ENCODE measurements at places on chromosomes 2 and 18.
A peak's percentile ranks its signal among the peaks of the same experiment; 100 is the strongest.

GRCh38 chr2:8107621-8108378 is 574.1 kb upstream of the ID2 start:
- no peak for DNase-seq

GRCh38 chr2:230866756-230867523 is 2.2 kb downstream of the ITM2C start:
- peak; percentile 66 for DNase-seq

DNA sequence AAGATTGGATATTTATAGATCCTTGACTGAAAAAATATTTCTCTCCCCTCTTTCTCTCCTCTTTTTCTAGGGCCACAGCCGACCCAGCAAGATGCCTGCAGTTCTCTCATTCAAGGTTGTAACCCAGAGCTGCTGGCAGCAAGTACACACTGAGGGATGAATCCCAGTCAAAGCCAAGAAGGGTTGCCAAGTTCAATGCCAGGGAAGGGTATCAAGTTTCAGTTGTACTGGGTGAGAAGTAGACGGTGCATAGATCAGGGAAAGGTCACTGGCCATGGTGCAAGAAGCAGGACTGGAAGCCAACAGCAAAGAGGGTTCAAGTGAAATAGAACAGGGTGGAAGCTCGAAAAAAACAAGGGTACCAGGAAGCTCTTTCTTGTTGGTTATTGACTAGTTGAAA is 170.2 kb downstream of the NRP2 start:
- DNase-seq: no peak

DNA sequence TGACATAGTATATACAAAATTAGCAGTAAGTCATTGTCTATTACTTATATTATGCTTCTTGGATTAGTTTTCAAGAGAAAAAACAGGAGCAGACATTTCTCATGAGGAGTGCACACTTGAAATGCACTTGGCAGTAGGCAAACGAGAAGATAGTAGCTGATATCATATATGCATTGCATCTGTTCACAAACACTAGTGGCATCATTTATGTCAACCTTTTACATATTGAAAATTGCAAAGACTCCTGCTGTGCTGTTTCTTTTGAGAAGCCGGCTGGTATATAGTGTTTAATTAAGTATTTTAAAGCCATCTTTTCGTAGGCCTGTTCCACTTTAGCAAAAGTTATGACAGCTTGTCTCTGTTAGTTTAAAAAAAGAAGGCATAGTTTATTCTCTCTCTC is 58.4 kb upstream of the SLC8A1 start:
- no peak for DNase-seq

- DNase-seq: no peak
These were observed 478.7 kb upstream of the REG3G start for GRCh38 chr2:78546843-78547242.

- DNase-seq: no peak
These were observed 194.4 kb downstream of the ALK start for GRCh38 chr2:29726976-29727375.

DNA sequence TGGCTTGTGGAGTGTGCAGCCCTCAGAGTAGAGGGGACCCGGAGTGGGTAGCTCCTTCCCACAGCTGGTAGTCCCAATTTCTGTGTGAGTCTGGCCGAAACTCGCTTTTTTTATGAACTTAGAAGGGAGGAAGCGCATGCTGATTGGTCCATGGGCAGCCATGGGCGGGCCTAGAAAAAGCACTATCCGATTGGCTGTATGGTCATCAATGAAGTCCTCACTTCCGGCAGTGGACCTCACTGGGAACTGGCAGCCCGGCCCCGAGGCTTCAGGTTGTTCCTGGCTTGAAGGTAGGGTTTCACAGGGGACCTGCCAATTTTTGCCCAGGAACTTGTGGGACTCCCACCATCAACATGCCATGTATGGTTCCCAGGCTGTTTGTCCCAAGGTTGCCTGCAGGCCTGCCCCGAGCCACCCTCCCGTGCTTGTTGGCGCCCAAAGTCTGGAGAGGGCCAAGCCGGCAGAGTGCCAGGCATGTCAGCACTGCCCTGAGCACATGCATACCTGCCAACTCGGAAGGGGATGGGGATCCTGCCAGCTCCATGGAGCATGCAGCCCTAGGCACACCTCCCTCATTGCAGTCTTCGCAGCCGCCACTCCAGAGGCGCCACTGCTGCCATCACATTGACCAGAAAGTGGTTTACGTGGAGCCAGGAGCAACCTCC is 98.5 kb downstream of the ATP9B start:
- no peak for DNase-seq

DNA sequence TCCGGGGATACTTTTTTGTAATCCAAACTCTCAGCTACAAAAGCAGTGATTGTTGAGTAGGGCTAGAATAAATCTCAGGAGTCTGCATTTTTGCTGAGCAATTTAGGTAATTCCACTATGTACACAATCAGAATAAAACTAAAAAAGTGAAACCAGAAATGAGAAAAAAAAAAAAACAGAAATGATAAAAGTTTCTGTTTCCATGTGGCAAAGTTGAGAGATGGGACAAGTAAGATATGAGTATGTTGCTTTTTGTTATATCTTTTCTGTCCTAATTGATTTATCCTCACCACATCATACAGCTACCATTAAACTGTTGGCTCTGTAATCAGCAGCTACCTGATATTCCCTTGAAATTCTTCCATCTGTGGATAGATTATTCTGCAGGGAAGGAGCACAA is 92.7 kb downstream of the VWC2L start:
- DNase-seq: no peak

GRCh38 chr2:231361701-231362554 is 33.6 kb upstream of the B3GNT7 start:
- peak; percentile 48 for DNase-seq

- no peak for DNase-seq
These were observed 25.4 kb downstream of the NPAS2 start for GRCh38 chr2:100845141-100845991.

DNA sequence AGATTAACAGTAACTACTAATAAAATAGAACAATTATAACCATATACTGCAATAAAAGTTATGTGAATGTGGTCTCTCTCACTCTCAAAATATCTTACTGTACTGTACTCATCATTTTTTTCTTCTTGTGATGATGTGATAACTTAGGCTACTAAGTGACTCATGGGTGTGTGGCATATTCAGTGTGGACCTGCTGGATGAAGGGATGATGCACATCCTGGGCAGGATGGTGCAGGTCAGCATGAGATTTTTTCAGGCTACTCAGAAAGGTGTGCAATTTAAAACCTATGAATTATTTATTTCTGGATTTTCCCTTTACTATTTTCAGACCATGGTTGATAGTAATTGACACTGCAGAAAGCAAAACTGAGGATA is 90.7 kb downstream of the NCKAP5 start:
- DNase-seq: no peak

DNA sequence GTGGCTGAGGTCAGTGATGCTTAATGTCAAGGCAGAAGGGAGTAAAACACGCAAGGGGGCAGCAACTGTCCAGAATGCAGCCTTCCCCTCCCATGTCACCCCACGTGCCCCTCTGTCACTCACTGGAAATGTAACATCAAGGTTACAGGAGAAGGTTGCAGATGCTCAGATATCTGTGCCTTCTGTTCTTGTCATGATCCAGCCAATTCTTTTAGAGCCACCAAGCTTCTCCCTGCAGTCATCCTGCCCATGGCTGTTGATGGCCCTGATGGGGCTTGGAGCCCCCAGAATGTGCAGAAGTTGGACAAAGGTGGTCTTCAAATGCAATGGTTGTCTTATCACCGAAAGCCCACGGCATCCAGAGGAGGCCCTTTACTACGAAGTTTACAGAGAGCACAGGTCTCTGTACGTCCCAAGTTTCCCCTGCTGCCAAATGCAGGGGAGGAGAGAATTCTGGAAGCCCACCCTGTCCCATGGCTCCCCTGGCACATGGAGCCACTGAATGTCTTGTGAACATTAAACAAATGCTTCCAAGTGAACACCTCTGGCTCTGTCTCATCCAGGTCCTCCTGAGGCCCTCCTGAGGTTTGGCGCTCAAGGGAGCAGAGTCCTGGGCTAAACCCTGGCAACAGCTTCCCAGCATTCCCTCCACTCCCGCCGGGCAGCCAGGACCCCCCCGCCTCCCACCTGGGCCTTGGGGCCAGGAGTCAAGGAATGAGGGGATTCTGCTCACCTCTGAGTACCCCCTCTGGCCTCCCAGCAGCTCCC is 4.5 kb upstream of the GPR55 start:
- no peak for DNase-seq

- no peak for DNase-seq
These were observed 27.9 kb downstream of the PSD4 start for GRCh38 chr2:113201496-113202304.

- DNase-seq: no peak
These were observed 140.5 kb downstream of the TPO start for GRCh38 chr2:1553671-1554295.

- peak; percentile 57 for DNase-seq
These were observed 97.4 kb upstream of the STK17B start for GRCh38 chr2:196268538-196269338.

- no peak for DNase-seq
These were observed 154.3 kb downstream of the RAPGEF4 start for GRCh38 chr2:172889768-172890430.

- DNase-seq: no peak
These were observed 160.9 kb upstream of the VRK2 start for GRCh38 chr2:57885742-57886141.

GRCh38 chr18:50327983-50328382 is 40.5 kb upstream of the CXXC1 start:
- no peak for DNase-seq

DNA sequence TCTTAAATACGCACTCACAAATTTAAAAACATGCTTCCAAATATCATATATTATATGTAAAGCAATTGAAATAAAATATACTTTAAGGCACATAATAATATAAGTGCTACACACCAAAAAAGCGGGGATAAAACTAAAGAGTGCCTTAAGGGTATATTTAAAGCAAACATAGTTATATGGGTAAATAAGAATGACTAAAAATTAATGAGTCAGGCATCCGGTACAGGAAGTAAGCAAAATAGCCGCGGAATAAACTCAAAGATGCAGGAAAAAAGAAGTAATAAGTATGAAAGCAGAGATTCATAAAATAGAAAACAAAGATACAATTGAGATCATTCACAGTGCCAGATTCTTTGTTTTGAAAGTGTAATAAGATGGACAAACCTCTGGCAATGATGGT is 503.5 kb upstream of the SOX11 start:
- no peak for DNase-seq

DNA sequence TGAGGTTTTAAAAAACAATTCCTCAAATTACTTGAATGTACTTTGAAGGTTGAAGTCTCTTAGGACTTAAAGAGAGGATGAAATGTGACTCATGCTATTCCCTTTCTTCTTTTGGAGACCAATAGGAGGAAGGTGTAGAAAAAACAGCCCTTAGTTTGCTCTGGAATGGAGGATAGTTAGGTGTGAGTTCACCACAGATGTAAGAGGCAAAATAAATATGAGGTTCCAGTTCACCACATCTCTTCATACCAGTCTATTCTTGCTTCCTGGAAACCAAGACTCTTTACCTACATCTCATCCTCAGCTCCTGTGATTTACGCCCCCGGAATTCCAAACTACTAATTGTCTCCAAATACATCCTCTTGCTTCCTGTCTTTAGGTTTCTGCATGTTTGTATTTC is 77.5 kb upstream of the TTC21B start:
- DNase-seq: no peak

- DNase-seq: no peak
These were observed 7.1 kb upstream of the CYS1 start for GRCh38 chr2:10087360-10087759.

DNA sequence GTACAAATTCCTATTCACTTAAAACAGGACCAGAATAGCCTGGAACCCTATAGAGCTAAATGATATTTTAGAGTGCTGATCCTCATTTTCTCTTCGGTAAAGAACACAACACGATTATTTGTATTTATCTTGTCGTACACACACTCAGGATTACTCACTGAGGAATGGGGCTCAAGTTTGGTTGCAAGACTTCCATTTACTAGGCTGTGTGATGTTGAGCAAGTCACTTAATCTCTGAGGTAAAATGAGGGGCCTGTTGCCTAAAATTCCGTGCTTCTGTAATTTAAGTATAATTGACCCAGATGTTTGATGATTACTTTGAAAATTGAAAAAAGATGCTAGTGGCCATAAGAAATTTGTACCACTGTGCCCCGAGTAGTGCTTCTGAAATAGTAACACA is 42.6 kb upstream of the MAP4K3 start:
- DNase-seq: no peak

GRCh38 chr2:177588671-177589070 is 196.1 kb downstream of the AGPS start:
- no peak for DNase-seq

- DNase-seq: no peak
These were observed 2.8 kb downstream of the GCFC2 start for GRCh38 chr2:75707901-75708300.

GRCh38 chr2:50746526-50746925 is 285.4 kb downstream of the NRXN1 start:
- DNase-seq: no peak

DNA sequence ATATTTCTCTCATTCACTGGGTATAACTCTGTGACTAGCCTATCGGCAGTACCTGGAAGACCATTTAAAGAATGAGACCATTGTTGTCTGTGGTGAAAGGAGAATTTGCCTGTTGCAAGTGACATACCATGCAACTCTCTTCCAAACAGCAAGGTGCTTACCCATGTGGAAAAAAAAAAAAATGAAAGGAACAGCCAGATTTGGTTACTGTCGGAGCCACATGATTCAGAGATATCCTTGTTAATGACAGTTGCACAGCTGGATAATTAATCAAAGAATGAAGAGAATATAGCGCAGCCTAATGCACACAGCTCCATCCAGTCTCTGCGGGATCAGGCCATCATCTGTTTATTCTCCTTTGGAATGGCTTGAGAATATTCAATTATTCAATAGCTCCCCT is 141.8 kb downstream of the HRH4 start:
- no peak for DNase-seq

DNA sequence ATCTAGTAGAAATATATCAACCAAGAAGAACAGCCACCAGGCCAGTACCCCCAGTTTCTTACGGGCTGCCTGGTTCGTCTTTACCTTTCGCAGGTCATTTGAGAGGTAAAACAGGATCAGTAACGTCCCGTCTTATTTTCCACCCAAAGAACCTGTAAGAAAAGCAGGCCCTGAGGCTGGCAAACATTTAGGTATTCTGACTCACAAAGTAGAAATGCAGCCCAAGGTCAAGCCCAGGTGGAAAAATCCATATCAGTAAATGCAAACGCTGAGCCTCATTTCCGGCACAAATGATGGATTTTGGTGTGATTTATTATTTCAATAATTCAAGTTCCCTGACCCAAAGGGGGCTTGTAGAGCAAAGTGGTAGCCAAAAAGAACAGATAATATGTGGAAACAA is 171.2 kb downstream of the ZNF516 start:
- DNase-seq: no peak

DNA sequence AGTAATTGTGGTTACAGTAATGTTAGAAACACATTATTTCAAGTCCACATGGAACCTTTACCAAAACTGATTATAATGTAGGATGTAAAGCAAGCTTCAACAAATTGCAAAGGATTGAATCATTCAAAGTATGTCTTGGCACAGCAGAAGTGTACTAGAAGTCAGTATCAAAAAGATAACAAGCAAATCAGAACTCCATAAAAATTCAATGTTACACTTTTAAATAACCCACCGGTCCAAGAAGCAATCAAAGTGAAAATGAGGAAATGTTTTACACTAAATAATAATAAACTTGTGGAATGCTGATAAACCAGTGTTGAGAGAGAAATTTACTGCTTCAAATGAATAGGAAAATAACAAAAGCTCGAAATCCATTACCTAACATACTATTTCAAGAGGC is 47.7 kb downstream of the TTC21B start:
- DNase-seq: no peak

Data from memory B cell (primary cell).